CD4-positive, alpha-beta T cell (primary cell): ENCODE measurements at places on chromosomes 6 and 20.

GRCh38 chr20:42492290-42492689 lies 697.4 kb downstream of the PTPRT start:
- no peak for DNase-seq

DNA sequence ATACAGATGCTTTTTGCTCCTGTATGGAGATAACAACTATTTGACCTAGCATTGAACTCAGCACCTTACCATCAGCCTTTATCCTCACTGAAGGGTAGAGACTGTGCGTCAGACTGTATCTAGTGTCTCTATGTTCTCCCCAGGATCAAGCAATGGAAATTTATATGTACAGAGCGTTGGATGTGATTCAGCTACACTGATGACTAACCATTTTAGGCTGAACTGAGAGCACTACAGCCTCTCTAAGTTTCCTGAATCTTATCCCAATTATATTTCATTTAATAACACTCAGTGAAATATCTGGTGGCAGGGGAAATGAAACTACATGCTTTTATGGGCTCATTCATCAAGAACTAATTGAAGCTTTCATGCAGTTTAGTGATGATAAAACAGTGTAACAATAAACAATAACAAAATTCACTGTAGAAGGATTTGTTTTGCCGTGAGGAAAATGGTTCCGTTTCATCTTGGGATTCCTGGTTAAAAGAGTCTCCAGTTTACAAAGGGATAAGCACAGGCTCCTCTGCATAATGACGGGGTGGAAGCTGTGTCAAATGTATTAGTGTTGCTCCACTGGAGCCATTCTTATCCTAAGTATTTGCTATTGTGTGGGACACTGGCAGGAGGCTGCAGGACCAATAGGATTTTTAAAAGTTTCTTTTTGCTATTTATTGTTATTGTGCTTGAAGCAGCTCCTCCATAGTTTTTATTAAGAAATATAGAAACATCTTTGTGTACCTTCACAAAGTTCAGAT lies 567.6 kb upstream of the MMS22L start:
- DNase-seq = no peak

DNA sequence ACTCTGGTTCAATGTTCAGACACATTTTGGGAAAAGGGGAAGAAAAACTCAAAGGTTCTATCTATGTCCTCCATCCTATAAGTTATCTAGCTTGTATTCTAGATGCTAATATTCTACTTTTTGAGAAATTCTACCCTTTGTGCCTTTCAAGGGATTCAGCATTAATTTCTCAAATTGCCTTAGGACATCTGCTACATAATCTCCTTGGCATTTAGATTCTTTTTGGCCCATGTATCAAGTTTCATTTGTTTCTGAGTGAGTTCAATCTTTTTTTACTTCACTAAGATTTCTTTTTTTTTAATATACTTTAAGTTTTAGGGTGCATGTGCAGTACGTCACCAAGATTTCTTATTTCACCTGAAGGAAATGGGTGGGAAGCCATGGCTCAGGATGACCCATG lies 232.7 kb upstream of the TENT5A start:
- DNase-seq = no peak

GRCh38 chr20:7775072-7775471 lies 165.2 kb downstream of the HAO1 start:
- DNase-seq = no peak

GRCh38 chr6:38524436-38525145 lies 115.1 kb downstream of the BTBD9 start:
- DNase-seq = no peak

- DNase-seq = no peak
These were observed 28.0 kb upstream of the SLC17A3 start for GRCh38 chr6:25902071-25902470.

DNA sequence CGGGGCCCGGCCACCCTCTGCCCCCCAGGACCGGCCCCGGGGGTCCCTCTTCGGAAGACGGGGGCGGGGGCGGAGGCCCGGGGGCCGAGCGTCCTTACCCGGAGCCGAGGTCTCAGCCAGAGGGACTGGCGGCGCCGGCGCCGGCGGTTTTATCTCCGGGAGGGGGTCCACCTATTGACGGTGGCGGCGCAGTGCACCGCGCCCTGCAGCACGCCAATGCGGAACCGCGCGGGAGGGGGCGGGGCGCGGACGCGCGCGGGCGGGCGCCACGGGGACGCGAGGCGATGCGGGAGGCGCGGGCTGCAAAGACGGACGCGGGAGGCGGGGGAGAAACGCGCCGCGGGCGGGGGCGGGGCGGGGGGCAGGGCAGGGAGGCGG lies at the start of gene EEF1A2:
EEF1A2 (minus strand) TSS at position 124 of the 378 bp plus-strand sequence. CDS start 1,320 bp downstream, outside the sequence.
- DNase-seq = peak; percentile 29

GRCh38 chr6:20866935-20867703 lies 332.9 kb downstream of the CDKAL1 start:
- no peak for DNase-seq

DNA sequence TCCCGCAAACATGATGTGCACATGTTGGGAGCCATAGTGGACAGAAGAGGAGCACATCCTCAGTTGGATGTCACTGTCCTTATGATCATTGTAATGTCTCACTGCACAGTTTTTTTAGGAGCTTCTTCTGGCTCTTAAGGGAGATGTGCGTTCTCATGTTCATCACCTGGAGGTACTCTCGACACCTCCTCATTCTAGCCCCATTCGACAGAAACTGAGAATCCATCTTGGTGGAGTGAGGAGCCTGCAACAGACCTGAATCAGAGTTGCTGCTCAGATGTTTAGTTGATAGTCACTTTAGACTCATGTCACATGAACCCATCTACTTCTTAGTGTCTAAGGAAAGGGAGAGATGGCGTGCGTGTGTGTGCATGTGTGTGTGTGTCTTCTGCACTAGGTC lies 2.3 kb upstream of the BMP6 start:
- no peak for DNase-seq

DNA sequence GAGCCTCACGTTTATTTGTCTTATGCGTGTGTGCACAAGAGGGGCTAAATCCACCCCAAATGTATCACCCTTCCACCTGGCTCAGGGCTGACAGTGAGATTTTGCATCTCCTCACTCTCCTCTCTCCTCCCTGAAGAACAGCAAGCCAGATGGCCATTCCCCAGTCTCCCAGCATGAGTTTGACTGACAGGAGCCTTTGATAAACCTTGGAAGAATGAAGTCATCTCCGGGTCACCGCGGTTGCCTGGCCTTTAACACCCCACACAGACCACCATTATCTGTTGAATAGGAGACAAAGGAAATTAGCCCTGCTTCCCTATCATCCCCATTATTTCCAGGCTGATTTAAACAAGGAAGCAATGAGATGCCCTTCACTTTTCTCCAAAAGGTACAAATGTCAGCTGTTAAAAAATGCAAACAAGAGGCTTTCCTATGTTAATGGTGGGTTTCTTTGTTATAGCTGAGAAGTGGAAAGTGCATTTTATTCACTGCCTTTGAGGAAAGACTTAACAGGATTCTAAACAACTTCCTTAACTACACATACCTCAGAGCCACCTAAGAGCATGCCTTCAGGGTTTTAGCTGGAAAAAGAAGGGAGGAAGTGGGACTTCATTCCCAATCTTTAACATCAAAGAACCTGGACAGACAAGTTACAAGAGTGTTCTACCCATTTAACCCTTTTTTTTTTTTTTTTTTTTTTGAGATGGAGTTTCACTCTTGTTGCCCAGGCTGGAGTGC lies 524.8 kb upstream of the ID4 start:
- DNase-seq = no peak

DNA sequence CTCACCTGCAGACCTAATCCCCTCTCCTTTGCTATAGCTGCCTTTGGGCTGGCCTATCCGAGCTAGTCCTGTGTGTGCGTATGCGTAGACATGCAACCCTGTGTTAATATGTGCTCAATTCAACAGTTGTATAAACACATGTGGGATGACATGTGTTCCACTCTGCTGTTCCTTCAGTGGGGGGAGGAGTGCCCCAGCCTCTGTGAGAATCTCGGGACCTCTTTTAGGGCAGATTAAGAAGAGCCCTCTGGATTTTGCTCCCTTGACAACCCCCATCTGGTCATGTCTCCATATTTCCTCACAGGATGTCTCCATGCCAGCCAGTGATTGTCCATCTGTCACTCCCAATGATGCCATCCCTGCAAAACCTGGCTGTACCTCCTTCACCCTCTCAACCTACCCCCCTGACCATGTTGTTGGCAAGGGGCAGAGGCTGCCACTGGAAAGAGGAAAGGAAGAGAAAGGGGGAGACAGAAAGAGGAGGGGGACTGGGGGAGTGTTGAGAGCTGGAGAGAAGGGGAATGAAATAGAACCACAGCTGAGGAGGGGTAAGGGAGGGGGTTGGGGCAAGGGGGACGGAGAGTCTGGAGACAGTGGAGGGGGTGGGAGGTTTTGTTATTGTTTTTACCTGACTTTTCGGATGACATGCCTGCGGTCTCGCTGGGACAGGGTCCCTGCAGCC lies 417 bp downstream of the PRRT1 start:
- no peak for DNase-seq

- DNase-seq = no peak
These were observed 92.7 kb upstream of the AFDN start for GRCh38 chr6:167733740-167734661.

- DNase-seq = no peak
These were observed 14.9 kb downstream of the NEDD9 start for GRCh38 chr6:11217360-11218101.

- DNase-seq = no peak
These were observed 159.4 kb downstream of the SIM1 start for GRCh38 chr6:100305209-100305869.

DNA sequence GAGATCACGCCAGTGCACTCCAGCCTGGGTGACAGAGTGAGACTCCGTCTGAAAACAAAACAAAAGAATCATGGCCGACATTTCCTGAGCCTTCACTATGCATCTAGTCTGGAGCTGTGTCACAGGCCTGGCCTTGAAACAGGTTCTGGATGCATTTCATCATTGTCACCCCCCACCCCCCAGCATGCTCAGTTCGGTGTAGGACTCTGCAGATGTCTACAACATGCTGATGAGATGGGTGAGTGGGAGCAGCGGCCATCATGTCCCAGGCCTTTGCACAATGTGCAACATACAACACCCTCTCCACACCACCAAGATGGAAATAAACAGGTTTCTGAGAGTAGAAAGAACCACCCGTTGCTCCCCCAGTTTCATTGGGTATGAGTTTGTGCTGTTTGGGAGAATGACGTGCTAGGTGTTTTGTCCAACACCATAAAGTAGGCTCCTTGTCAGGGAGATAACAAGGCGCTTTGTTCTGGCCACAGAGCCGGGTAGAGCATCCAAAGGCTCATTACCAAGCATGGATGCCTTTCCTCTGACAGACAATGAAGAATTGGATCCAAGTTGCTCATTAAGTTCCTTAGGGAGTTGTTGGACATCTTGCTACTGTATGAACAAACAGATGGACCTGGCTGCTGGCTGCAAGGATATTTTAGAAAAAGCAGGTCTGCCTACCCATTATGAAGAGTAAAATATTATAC lies 22.1 kb downstream of the SNHG17 start:
- DNase-seq = no peak

DNA sequence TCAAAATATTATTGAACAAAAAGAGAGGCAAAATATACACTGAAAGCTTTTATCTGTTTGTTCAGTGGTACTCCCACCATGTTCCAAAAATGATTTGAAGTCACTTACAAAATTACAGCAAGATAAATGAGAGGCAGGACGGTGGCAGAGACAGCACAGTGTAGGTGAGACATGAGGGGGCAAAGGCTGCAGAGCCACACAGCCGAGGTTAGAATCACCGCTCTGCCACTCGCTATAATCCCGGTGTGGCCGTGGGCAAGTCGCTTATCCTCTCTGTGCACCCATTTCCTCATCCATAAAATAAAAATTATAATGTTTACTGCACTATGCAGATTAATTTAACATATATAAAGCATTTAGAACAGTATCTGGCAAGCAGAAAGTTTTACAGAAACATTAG lies 140.1 kb upstream of the BEND6 start:
- DNase-seq = no peak

DNA sequence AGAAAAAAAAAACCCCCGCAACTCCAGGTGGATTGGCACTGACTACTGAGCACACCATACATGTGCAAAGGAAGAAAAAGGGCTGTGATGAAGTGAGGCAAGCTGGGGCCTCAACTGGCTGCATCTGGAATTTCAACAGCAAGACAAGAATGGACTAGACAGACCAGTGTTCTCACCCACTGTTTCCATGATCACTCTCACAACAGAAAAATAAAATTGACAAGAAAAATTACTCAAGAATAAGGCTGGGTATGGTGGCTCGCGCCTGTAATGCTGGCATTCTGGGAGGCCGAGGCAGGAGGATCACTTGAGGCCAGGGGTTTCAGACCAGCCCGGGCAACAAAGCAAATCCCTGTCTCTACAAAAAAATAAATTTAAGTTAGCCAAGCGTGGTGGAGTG lies 18.8 kb downstream of the ZNF217 start:
- DNase-seq = no peak

GRCh38 chr20:38523697-38524096 lies 51.1 kb downstream of the RALGAPB start:
- DNase-seq = no peak

- no peak for DNase-seq
These were observed 218.6 kb upstream of the RUNX2 start for GRCh38 chr6:45109551-45109950.

GRCh38 chr20:16745204-16745603 lies 3.0 kb upstream of the OTOR start:
- no peak for DNase-seq

- peak; percentile 87 for DNase-seq
These were observed 34.7 kb upstream of the MICB start for GRCh38 chr6:31462964-31463870.

DNA sequence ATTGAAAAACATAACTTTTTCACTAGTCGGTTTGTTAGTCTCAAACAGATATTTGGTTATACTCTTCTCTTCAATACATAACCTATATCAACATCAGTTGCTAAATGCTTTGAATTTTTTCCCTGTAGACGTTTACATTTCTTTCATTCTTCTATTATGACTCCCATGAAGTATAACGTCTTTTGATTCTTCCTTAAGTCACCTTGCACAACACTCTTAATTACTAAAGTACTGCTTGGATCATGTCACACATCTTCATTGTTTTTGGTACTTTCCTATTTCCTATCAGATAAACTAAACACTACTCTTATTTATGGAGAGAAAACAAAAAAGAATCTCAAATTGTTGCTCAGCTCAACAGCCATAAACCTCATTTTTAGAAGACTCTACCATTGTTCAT lies 23.0 kb upstream of the BMP5 start:
- DNase-seq = no peak

- no peak for DNase-seq
These were observed 25.0 kb downstream of the L3MBTL3 start for GRCh38 chr6:130043344-130043743.

- DNase-seq = no peak
These were observed 58.0 kb upstream of the MYL9 start for GRCh38 chr20:36483209-36483918.

- no peak for DNase-seq
These were observed 155.8 kb downstream of the WDR27 start for GRCh38 chr6:169545982-169546381.
